ENCODE measurements at places on chromosomes 12 and 14. TPM values are rescaled to one million over a fixed set of nuclear protein-coding genes. Genes with fewer than 3 reads are reported as not detected.

Gene PTGER2
- 123 TPM for total RNA-seq

Gene OVCH1
- total RNA-seq: not detected

Gene IFNG
- 3.4 TPM for total RNA-seq

Gene PARPBP
- total RNA-seq: 28.9 TPM

Gene ARF6
- total RNA-seq: 144 TPM

Gene PLEKHA5
- 5.3 TPM for total RNA-seq

Gene RHOJ
- total RNA-seq: not detected

Gene HOXC5
- not detected for total RNA-seq

Gene CIROP
- total RNA-seq: not detected

Gene TSPAN9
- total RNA-seq: not detected

Gene IGF1
- 0.75 TPM for total RNA-seq

Gene RNASE4
- 1.3 TPM for total RNA-seq

Gene GPR84
- 0.39 TPM for total RNA-seq

Gene SPTB
- total RNA-seq: 0.07 TPM

Gene STK38L
- total RNA-seq: 23.6 TPM

Gene ERP27
- 12.2 TPM for total RNA-seq

Gene RPS6KA5
- total RNA-seq: 50.5 TPM

Gene ASB8
- total RNA-seq: 39.1 TPM

Gene PTPN21
- not detected for total RNA-seq

Gene OR4K14
- total RNA-seq: not detected

Gene ARL1
- 56.6 TPM for total RNA-seq

Gene RHNO1
- 44.9 TPM for total RNA-seq

Gene NUBPL
- 7.3 TPM for total RNA-seq

Gene SAMD15
- total RNA-seq: 0.23 TPM

Gene FAM90A1
- total RNA-seq: 0.36 TPM

Gene MTERF2
- 4.2 TPM for total RNA-seq

Gene INSM2
- not detected for total RNA-seq

Gene NEDD1
- 58.2 TPM for total RNA-seq

Gene KRT82
- not detected for total RNA-seq

Gene ARHGEF25
- 1.0 TPM for total RNA-seq

Gene C1QL4
- not detected for total RNA-seq

Gene PMEL
- total RNA-seq: 0.25 TPM

Gene SALL2
- total RNA-seq: 2.2 TPM

Gene RNF212B
- total RNA-seq: not detected

Gene AHNAK2
- 0.05 TPM for total RNA-seq

Gene PA2G4
- 291 TPM for total RNA-seq

Gene CCDC92
- 17.6 TPM for total RNA-seq

Gene TAS2R30
- total RNA-seq: 3.8 TPM

Gene KCNMB4
- total RNA-seq: 0.25 TPM

Gene GALNT8
- 2.9 TPM for total RNA-seq

Gene C12orf54
- total RNA-seq: not detected

Gene MYRFL
- total RNA-seq: not detected

Gene TAS2R19
- total RNA-seq: 3.5 TPM

Gene EPYC
- total RNA-seq: not detected

Measured in T-helper 2 cell treated with Interferon-gamma antibody and Interleukin-4, amounts not matched to agents 100 ng/mL and 5 ng/mL, for 36 hours (primary cell).